Kidney (tissue), 22 donors: ENCODE measurements at places on chromosomes 12 and 14.

DNA sequence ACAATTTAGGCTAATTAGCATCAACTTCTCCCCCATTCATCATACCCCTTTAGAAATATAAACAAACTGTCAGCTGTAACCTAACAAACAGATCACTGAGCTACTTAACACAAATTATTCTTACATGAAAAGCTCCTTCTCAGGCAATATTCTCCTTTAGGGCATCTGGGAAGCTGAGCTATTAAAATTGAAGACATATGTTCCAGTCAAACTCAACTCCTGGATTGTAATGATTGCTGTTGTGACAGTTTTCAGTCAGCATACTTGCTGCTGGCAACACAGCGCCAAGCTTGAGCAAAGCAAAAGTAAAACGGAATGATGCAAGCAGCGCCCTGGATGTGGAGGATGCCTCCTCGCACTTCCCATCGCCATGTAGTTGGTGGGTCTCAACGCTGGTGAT is 82.4 kb downstream of the SLC25A21 start:
- DNase-seq, result no peak

DNA sequence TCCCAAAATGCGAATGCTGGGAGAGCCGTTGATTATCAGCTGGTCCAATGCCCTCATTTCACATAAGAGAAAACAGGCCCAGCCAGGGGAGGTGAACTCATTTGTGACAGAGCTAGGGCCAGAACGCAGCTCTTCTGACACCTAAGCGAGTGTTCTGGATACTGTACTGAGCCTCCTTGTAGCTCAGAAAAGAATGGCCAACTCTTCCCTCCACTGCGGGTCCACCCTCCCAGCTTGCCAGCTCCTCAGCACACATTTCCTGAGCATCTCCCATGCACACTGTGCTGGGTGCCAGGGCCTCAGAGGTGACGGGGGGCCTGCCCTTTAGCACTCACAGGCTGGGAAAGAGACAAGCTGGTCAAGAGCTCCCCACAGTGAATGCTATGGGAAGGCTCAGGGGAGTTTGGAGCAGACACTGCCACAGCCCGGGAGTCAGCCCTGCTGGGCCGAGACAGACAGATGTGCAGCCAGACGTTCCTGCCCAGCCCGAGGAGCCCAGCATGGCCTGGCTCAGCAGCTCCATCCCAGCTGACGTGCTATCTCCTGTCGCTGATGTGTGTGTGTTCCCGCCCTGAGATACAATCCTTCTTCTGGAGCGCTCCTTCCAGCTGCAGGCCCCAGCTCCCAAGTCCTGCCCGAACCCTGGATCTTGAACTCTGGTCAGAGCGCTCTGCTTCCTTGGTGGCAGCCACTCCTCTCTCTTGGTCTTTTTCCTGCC is 3.5 kb downstream of the CMTM5 start:
- no peak for DNase-seq

- DNase-seq, result no peak
Observed at GRCh38 chr12:8156416-8156815, 399 bp upstream of the ZNF705A start.

DNA sequence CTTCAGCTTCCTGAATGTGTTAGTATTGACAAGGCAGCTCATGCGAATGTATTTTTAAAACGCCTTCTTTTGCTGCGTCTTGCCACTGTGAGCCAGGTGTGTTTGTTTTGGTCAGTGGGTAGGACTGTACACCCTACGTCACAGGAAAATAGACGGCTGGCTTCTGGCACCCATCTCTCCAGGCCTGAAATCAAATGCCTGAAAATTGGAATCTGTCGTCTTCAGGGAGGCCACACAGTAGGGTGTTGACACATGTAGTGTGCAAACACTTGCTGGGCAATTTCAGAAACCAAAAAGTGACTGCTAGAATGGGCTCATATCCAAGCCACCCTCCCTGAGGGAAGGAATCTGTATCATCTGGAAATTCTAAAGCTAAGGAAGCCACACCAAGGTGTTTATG is 209.3 kb downstream of the TTC8 start:
- DNase-seq, result no peak

DNA sequence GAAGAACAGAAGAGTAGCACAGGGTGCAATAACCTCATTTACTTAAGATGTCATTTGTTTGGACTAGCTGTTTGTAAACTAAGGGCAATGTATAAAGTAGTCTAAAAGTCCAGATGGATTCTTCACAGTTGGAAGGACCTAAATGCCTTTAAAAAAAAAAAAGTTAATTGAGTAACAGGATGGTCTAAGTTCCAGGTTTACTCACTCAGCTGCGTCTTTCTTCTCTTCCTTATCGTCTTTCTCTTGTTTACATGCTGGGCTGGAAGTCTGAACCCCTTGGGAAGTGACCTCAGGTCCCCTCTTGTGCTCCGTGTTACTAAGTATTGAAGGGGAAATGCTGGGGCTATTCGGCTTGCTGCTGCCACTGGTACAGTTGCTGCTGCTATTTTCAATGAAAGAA is 82.5 kb downstream of the SH2B3 start:
- peak; percentile 17 for DNase-seq

DNA sequence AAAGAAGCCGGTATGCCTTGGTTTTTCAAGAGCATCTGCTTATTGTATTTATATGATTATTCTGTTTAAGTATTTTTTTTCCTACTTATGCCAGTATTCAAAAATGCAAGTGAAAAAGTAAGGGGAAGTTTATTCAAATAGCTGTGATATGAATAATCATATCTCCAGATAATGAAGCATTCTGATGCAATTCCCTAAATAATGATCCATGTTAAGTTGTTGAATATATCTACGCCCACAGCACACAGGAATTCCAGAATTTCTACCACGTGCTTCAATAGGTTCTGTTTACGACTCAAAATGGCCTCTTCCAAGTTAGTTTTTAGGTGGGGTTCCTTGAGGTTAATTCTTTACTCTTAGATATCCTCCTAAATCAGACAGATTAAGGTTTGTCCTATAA is 208.3 kb downstream of the NAV3 start:
- DNase-seq, result no peak

- DNase-seq, result no peak
Observed at GRCh38 chr12:20443792-20444191, 75.5 kb downstream of the PDE3A start.

GRCh38 chr12:131397493-131398181 is 313.3 kb upstream of the SFSWAP start:
- DNase-seq, result no peak

DNA sequence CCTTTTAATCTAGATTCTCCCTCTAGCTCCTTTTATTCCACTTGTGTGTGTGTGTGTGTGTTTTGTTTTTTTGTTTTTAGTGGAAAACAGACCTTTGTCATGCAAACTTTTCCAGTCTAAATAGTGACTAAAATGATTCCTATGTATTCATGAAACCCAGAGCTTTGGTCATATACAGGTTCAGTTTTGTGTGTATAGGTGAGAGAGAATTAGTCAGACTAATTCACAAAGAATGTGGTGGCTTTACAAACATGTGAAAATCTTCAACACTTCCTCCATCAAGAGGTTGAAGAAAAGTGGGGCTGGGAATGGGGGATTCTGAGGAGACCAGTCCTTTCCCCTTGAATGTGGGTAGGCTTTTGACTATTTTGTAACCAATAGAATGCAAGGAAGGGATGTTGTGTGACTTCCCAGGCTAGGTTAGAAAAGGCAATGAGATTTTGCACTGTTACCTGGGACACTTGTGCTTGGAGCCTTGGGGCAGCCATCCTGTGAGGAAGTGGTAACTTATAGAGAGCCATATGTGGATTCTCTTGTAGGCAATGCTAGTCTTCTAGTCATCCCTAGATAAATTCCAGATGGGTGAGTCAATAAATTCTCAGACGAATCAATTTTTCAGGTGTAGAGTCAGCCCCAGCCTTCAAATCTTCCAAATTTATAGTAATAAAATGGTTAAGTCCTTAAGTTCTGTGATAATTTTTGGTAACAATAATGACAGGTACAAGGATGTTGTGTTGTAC is 236.1 kb downstream of the CEP128 start:
- no peak for DNase-seq

GRCh38 chr14:65772921-65773574 is 360.5 kb downstream of the FUT8 start:
- DNase-seq, result no peak

DNA sequence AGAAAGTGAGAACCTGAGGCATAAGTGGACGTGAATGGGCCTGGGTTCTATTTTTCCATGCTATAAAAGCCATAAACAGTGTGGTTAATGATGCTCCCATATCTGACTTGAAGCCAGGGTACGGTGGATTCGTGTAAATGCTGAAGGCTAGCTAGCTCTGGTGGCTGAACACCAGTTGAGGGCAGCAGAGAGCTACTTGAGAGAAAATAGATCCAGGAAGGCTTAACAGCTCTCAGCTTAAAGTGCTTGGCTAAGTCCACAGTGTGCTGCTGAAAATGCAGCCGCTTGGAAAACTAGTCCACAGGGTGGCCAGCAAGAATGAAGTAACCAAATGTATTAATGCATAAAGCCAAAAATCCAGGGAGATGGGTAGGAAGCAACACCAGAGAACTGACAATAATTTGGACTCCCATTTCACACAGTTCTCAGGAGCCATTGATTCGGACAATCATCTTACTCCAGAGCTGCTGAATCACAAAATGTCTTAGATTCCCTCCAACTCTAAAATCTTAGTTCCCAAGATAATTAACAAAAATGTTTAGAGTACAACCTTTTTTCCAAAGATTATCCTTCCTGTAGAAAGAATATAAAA is 15.0 kb upstream of the FOXG1 start:
- DNase-seq, result peak; percentile 56
